AG08395 (cell line): ENCODE measurements at places on chromosomes 16 and 17.
A peak's percentile ranks its signal among the peaks of the same experiment; 100 is the strongest.

DNA sequence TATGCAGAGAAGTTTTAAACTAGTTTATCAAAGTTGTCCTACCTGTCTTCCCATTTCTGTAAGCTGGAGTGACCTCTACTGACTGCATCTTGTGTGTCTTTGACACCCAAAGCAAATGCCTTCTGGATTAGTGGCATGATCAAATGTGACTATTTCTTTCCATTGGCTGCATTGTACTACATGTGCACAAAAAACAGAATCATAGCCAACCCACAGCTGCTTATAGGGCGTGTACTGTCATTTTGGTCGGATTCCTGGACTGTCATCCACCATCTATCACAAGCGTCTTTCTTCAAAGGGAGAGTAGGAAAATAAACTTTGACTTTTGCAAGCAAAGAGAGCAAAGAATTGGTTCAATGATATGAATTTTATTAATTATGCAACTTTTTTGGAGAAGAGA, 310.6 kb downstream of the MAP2K6 start:
- DNase-seq: no peak

DNA sequence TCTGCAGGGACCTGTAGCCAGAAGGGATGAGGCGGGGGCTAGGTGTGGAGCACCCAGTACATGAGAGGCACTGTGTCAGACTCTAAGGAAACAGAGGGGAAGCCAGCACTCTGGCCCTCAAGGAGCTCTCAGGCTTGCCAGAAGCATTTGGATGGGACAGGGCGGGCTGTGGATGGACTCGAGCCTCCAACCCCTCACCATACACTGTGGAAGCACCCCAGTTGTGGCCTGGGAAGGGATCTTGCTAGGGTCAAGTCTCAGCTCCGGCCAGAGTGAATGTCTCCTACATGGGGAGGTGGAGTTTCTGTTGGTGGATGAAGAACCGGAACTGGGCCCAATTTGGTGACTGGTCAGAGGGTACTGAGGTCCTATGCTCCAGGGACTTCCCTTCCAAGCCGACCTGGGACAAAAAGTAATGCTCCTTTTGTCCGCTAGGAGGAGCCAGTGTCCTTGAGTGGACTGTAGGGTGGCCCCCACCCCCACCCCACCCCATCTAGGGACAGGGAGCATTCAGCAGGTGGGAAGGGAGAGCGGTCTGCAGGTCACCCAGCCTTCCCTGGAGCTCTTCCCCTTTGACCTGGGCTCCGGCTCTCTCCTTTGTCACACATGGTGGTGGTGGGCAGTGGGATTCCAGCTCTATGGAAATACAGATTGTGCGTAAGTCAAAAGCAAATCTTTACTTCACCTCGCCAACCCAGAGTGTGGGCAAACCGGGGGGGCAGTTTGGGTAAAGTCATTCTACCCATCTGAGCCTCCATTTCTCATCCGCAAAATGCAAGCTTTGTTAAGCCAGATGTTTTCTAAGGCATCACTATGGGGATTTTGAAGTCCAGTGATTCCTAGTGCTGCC, 20.4 kb upstream of the PHB1 start:
- peak; percentile 81 for DNase-seq

DNA sequence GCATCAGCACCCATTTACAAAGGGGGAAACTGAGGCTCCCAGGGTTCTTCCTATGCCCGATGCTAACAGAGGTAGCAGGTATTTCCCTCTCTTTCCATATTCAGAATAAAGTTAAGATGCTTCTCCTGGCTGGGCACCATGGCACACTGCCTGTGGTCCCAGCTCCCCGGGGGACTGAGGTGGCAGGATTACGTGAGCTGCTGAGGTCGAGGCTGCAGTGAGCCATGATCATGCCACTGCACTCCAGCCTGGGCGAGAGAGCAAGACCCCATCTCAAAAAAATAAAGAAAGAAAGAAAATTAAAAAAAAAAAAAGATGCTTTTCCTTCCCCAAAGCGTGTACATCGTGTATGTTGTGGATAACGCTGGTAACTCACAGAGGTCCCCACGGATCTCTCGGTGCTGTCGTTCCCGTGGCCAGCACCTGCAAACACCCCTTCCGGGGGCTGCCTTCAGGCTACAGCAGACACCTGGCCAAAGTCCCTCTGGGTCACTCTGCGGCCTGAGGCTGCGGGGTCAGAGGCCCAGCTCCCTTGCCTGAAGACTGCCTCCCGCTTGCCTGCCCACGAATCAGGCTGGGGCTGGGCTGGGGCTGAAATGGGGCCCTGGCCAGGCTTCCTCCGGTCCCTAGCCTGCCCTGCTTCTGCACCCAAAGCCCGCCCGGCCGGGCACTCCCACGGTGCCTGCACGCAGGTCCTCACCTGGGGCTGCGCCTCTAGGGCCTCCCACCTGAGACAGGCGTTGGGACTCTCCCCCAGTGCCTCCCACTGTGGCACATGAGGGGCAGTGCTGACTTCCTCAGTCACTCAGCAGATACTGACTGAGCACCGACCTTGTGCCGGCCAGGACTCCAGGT, 63.1 kb downstream of the ZDHHC7 start:
- no peak for DNase-seq

- peak; percentile 40 for DNase-seq
Measured at GRCh38 chr17:79065105-79065670, 9.4 kb upstream of the ENGASE start.

- DNase-seq: no peak
Measured at GRCh38 chr17:29246628-29247027, at the start of gene CRYBA1. TSS of gene CRYBA1 (plus strand) at chr17:29246859. CDS start at chr17:29246864, 5 bp downstream.

DNA sequence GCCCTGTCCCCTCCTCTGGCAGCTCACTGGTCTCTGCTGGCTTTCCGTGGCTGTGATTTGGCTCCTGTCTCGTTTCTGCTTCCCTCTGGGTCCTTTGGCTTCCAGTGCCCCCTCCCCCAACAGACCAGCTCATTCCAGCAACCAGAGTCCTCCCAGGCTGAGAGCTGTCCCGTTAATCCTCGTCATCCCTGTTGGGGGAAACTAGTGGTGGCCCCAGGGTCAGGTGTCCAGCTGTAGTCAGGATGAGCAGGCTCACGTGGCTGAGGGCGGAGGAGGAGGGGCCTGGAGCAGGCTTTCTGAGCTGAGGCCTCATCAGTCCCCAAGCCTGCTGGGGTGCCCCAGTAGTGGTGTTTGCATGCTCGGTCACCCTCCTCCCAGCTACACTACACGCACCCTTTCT, 10.7 kb upstream of the CBX4 start:
- DNase-seq: no peak

GRCh38 chr17:73757420-73757819, 113.2 kb upstream of the SDK2 start:
- DNase-seq: no peak

GRCh38 chr17:79779661-79780365, 1.9 kb downstream of the CBX2 start:
- no peak for DNase-seq

- DNase-seq: no peak
Measured at GRCh38 chr16:87956365-87957231, 5.4 kb downstream of the BANP start.

DNA sequence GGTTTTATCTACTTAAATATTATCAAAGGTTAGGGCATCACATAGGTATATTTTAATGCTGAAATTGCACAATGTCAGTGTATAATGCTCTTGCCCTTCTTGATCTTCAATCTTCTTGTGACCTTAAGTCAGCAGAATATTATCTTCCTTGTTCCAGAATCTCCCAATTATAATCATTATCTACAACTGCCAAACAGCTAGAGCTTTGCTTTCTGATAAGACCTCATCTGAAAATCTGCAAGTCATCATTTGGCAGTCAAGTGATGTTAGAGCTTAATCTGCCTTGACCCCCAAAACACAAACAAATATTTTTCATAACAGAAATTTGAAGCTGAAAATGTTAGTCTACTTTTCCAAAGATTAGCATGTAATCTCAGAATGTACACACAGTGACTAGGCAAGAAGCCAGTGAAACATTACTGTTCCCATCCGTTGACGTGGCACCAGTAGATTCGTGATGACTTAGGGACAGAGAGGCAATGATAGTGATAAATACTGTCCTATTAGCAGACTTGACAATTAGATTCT, 19.8 kb downstream of the REXO5 start:
- DNase-seq: no peak

GRCh38 chr17:67680445-67681224, 37.1 kb upstream of the NOL11 start:
- DNase-seq: no peak

- DNase-seq: no peak
Measured at GRCh38 chr16:12752159-12752558, 51.5 kb downstream of the CPPED1 start.

DNA sequence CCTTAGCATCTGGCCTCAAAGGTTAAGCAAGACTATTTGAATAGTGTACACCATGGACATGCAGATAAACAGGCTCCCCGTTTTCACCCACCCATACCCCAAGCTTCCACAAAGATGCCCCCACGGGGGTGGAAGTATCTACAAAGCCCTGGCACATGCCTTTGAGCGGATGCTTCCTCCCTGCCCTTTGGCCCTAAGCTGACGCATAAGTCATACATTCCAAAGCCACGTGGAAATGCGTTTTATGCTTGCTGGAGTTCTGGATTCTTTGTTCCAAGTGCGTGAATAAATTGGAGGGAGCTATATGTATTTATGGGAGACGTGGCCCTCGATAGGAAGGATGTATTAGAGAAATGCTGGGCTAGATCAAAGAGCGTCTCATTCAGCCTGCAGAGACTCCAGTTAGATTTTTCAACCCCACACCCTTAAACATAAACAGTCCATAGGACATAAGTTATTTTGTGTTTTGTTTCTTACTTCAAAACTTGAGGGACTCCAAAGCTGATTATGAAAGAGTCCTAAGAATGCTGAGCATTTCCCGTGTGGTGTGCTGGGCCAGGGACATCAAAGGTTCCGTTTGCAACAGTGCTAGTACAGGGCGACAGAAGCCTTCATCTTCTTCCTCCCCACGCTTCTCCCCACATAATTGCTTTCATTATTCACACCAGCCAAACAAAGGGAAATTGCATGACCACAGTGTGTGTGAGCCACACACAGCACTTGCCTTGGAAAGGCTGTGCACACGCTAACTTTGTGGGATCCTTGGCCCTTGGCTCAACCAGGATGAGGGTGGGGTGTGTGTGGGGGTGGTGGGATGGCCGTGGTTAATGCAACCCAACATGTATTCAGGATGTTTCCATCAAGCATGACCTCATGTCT, 73.6 kb downstream of the WIPI1 start:
- DNase-seq: peak; percentile 70

DNA sequence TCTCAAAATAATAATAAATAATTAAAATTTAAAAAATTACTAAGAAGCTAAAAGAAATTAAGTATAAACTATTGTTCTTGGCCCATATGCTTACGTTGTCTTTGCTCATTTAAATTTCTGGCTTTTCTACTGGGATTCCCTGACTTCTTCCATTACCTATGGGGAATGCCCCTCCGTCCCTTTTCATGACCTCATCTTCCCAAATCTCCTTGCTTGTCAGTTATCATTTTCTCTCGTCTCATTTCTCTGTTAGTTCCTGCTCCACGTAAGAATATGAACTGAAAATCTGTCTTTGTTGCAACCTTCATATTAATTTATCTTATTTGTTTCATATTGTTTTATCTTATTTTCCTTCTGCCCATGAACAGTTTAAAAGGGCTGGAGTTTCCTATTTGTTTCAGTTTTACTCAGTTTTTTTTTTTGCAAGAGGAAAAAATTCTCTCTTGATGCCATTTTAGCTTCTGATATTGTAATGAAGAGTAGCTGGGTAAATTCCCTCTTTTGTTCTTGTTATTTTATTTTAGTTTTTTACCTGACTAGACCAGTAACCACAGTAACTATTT, 2.5 kb upstream of the DNAJA2 start:
- no peak for DNase-seq

DNA sequence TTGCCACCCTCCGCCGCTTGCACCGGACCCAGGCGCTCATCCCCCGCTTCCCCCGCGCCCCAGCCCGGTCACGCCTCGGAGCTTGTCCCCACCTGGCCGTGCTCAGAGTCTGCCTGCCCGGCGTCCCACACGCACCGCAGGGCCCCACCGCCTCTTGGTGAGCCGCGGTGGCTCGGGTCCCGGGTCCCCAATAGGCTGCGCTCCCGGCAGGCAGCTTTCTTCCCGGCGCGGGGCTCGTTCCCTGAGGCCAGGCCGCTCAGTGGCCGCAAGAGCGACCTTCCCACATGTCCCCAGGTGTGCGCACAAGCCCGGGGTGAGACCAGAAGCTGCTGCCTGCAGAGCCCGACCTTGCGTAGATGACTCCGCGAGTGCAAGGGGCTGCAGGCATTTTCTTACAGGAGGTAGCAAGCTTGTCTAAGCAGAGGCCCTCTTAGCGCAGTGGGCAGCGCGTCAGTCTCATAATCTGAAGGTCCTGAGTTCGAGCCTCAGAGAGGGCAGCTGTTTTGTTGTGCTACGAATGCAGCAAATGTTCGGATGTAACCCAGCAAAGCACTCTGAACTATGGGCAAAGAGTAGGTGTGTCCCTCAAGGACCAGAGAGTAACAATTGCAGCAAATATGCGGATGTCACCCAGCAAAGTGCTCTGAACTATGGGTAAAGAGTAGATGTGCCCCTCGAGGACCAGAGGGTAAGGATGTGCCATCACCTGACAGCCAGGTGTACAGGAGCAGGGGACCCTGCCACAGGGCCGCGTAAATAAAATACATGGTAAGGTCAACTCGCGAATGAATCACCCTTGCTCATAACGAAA, 15.6 kb downstream of the TLE7 start:
- peak; percentile 45 for DNase-seq

- no peak for DNase-seq
Measured at GRCh38 chr17:37774504-37774903, 29.6 kb upstream of the HNF1B start.

DNA sequence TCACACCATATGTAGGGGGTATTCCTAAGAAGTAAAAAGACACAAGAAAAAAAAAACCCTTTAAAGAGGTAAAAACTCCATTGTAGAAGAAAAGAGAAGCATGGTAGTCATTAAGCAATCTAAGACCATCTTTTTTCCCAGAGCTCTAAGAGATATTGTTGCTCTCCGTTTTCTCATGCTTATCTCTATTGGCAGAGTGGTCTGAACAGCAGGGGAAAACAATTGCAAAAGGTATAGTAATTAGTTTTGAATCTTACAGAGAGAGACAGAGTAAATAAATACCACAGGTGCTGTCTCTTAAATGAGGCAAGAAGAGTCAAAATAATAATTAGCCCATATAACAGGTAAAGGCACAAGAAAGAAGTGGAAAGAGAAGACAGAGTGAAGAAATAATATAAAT, 821.4 kb upstream of the CA10 start:
- no peak for DNase-seq

DNA sequence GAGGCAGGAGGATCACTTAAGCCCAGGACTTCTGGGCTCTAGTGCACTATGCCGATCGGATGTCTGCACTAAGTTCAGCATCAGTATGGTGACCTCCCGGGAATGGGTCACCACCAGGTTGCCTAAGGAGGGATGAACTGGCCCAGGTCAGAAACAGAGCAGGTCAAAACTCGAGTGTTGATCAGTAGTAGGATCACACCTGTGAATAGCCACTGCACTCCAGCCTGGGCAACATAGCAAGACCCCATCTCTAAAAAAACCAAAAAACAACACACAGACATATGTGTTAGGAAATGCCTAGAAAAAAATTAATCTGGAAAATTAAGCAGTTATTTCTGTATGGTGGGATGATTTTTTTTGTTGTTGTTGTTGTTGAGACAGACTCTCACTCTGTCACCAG, 127.0 kb downstream of the RAB11FIP4 start:
- no peak for DNase-seq

GRCh38 chr16:89094252-89094879, 714 bp downstream of the ACSF3 start:
- peak; percentile 23 for DNase-seq

- no peak for DNase-seq
Measured at GRCh38 chr16:30715750-30716445, 16.9 kb downstream of the SRCAP start.
